ENCODE measurements at places on chromosomes 12 and 14.

- DNase-seq = no peak
Measured at GRCh38 chr12:62586850-62587249, 120.2 kb downstream of the MON2 start.

- no peak for DNase-seq
Measured at GRCh38 chr12:116719731-116720528, 17.9 kb downstream of the SPRING1 start.

DNA sequence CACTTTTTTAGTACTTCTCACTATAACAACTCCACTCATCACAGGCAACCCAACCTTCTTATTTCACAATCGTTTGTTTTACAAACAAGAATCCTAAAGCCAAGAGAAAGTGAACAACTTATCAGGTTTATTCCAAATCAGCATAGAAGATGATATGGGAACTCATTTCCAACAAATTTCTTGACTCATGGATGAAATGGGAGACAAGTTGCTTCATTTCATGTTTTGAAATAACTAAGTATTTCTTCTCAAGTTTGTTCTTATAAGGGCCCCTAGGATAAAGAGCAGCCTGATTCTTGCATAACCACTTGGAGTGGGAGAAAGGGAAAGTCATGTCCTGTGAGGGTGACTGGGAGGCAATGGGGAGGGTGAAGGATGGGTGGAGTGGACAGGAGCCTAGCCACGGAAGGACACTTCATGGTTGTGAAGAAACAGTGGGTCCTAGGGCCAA, 168.3 kb downstream of the DUSP6 start:
- no peak for DNase-seq

DNA sequence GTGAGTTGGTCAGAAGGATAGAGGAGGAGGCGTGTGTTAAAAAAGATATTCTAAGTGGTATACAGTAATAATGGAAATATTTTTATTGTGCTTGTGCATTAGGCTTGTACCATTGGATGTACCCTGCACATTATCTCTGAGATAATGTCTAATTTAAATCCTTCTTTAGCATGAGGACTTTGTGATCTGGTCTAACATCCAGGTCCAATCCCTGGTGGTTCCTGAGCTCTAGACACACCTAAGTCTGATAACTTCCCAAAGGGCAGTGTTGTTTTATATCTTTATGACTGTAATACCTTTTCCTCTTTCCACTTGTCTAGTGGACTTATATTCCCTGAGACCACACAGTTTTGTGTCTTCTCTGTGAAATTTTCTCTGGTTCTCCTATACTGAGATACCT, 20.6 kb downstream of the PRPF39 start:
- DNase-seq = no peak

- DNase-seq = peak; percentile 36
Measured at GRCh38 chr14:93219103-93219726, 12.2 kb downstream of the UBR7 start.

GRCh38 chr14:88005050-88005481, at the start of gene GPR65:
TSS of gene GPR65 (plus strand) at chr14:88005135. CDS start at chr14:88010848, 5,713 bp downstream.
- DNase-seq = no peak

- no peak for DNase-seq
Measured at GRCh38 chr12:109736552-109737108, 23.0 kb downstream of the FAM222A start.

DNA sequence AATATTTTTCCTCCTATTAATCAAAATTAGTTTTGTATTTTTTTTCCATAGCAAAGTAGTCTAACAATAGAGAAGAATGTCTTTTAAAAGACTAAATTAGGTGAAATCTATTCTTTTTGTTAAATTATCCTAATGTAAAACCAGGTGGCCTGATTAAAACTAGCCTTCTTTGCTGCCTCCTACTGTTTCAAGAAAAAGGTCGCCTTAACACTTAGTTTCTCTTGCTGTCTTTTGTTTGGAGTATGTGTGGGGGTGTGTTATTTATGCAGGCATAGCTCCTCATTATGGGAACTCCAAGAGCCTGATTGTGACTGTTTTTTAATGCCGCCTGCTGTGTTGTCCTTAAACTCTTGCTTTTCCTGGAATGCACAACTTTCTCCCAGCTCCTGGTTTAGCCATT, 855.3 kb downstream of the DIO2 start:
- no peak for DNase-seq
